Left kidney (tissue), 8 donors: ENCODE measurements at places on chromosomes 2 and 18. TPM values are rescaled to one million over a fixed set of nuclear protein-coding genes. Genes with fewer than 3 reads are reported as not detected.

The PLEKHB2 gene
- 89.2 TPM for polyA plus RNA-seq

DNA sequence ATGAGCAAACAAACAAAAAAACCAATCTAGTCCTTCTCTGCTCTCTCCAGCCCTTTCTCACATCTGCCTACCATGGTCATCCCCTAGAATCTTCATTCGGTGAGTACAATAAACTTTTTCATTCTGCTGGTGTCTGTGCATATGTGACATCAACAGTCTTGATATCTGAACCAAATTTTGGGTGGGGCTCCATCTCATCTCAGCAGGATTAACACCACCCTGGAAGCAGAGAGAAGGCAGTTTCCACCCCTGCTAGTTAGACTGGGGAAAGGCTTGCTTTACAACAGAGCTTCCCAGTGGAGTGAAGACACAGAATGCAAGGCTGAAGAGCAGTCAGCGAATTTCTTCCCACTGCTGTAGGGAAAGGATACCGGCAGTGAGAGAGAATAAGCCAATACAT, 116.9 kb downstream of the TMEM131 start:
- no peak for DNase-seq

DNA sequence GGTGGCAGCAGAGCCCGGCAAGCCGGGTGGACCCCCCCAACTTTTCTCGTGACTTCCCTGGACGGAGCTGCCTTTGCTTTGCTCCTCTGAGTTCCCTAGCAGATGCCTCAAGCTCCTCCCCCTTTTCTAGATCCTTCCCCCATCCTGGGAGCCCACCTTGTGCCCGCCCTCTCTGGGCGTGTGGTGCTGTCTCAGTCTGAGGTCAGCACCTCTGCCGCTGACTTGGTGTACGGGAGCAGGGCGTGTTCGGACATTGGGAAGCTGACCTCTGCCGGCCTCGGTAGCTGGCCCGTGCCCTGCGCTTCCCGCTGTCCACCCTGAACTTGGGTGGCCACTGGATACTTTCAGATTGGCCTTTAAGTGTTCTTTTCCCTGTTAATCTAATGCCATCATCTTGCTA, 19.6 kb upstream of the ESPNL start:
- no peak for DNase-seq

The ANKRD29 gene
- polyA plus RNA-seq, result 0.93 TPM
